A549 treated with RU486 at 1 μM for 4 hours (cell line): ENCODE measurements at places on chromosomes 2 and 18. TPM values are rescaled to one million over a fixed set of nuclear protein-coding genes. Genes with fewer than 3 reads are reported as not detected.

The FOXD4L1 gene
- 0.21 to 0.58 TPM (median 0.28 TPM) in 5 replicates for total RNA-seq

The ZSWIM2 gene
- total RNA-seq = not detected in 5 replicates

The SERPINB3 gene
- 0.09 to 0.21 TPM (median 0.14 TPM) in 3 of 5 replicates, not detected in the others for total RNA-seq

The WDR54 gene
- total RNA-seq = 68.3 to 88.0 TPM (median 87.1 TPM) in 5 replicates

The DLGAP1 gene
- total RNA-seq = 0.03 to 0.10 TPM in 2 of 5 replicates, not detected in the others

The CHRNA1 gene
- total RNA-seq = not detected in 5 replicates

The PTH2R gene
- total RNA-seq = not detected in 5 replicates

The ADRA2B gene
- total RNA-seq = 0.06 to 0.10 TPM (median 0.06 TPM) in 4 of 5 replicates, not detected in the other

The TXNDC2 gene
- 0.06 to 0.38 TPM (median 0.16 TPM) in 5 replicates for total RNA-seq
